NCI-H1105 (cell line): ENCODE measurements at places on chromosomes 2 and 18.

DNA sequence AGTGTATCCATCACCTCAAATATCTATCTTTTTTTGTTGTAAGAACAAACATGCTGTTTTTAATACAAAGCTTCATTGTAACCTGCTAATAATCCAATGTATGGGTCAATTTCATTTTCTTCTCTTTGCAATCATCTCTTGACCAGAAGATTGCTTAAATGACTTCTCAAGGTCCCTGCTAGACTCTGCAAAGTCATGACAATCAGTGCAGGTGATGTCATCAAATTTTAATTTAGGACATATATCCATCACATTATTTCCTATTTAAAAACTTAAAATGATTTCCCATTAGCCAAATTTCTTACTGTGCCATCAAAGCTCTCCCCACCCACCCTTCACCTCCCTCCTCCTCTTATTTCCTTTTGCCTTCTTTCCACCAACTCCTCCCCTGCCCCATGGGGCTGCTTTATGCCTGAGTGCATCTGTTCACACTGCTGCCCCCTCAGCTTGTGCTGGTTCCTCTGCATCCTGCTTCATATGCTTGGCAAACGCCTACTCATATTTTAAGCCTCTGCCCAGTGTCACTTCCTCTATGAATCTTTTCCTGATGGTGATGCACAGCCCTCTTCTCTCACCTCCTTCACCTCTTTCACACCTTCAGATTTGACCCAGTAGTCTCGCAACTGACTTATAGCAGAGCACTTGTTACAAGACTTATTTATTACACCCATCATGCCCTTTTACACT, 20.3 kb downstream of the PLEK start:
- no peak for DNase-seq

DNA sequence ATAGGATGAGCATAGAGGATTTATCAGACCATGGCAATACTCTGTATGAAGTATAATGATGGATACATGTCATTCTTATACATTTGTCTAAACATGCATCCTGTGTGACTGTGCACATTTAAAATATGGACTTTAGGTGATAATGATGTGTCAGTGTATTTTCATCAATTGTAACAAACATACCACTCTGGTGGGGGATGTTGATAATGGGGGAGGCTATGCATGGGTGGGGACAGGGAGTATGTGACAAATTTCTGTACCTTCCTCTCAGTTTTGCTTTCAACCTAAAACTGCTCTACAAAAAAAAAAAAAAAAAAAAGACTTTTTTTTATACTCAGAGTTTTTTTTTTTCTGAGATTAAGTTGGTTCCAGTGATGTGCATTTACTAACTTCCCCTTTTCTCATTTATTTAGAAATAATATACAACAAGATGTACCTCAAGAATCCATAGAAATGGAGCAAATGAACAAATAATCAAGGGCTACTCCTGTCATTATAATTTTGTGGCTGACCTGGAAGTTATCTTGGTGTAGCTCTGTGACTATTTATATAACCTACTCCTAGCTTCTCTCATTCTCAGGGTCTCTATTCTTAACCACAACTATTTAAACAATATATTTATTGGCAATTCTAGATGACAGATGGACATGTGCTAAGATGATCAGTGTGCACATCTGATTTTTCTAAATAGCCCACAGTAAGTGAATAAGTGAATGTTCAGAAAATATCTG, 108.9 kb upstream of the ITGA4 start:
- no peak for DNase-seq

DNA sequence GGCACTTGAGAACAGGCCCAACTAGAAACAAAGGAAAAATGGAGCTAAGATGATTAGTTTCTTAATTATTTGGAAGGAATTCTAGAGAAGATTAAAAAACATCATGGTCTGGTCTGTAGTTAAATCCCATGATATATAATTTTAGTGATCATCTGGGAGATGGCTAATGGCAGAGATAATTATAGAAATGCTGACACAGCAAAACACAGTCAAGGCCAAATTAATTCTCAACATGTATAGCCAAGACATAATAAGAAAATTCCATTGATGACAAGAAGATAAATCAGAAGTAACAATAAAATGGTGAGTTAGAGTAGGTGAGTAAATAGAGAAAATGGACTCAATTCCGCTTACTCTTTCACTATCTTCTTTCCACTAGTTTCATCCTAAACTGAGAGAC, 59.2 kb upstream of the ITGA4 start:
- no peak for DNase-seq

- no peak for DNase-seq
These were observed 1.6 kb downstream of the DYTN start for GRCh38 chr2:206716623-206717022.
